ENCODE measurements at places on chromosomes 7 and 10.

- no peak for ATAC-seq
These were observed 249.7 kb downstream of the DNAJB6 start for GRCh38 chr7:157586426-157586955.

- no peak for ATAC-seq
These were observed 23.4 kb upstream of the C10orf67 start for GRCh38 chr10:23367896-23368595.

DNA sequence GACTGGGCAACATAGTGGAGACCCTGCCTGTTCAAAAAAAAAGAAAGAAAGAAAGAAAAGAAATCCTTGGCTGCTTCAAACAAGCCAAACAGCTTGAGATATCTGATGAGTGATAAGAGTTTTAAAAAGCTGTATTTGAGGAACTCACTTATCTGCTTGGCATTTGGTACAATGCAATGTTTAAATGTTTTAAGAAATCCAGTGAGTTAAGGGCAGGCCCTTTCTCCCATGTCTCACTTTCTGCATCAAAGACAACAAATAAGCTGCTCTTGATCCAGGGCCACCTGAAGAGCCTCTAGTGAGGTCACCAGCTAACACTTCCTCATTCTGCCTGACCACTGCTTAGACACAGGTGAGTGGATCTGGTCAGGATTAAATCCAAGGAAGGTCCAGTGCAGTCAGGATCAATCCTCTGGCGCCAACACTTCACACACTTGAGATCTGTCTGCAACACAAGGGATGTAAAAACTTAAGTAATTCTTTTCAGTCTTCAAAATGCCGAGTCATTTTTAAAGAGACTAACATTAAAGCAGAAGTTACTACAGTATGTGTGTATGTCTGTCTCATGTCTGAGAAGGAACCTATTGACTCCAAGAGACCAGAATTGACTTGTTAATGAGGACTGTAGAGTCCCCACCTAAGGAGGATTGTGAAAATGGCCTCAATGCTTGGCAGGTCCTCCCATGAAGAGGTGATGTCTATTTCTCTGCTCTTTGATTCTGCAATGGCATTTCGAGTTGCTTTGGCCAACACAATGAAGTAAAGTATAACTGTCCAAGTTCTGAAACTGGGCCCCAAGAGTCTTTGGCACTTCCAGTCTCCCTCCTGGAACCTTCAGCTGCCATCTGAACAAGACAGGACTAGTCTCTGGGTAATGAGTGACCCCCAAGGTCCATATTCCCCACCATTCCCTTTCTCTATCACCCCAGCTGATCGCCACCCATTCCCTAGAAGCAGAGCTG is 43.1 kb downstream of the CREB3L2 start:
- ATAC-seq: no peak

DNA sequence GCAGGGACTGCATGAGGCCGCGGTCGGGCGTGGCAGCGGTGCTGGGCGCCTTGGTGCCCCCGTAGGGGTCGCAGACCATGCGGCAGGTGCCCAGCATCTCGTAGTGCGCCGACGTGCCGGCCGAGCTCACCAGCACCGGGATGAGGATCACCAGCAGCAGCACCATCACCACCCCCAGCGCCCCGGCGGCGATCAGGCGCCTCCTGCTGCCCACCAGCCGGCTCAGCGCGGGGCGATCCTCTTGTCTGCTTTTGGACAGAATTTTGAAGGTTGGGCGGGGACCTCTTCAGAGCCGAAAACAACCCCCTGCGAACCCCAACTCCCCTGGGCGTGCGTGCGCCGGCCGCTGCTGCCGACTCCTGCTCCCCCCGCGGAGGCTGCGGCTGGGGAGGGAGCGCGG is 779 bp downstream of the C1QL3 start:
- ATAC-seq: peak; percentile 22

DNA sequence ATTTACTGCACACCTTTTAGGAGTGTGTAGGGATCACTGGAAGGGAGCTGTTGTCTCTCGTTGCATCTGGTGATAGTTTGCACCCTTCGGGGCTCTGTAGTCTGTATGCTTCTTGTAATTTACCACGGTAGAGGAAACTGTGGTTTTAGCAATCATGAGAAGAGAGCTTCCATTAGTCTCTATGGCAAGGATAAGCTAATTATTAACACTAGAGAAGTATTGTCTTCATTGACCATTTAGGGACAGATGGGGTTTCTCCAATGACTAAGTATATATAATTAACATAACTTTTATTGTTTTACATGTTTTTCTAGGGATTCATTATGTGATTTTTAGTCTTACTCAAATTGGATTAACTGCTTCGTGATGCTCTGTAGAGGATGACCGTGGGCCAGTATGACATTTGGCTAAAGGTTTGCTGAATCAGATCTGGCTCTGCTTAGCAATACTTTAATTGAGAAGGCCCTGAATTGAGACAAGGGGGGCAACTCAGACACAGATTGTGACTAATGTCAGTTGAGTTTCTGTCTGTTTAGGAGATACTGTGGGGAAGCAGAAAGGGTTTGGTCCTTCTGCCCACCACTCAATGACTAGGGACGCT is 8.7 kb downstream of the SLC18A2 start:
- ATAC-seq: no peak

GRCh38 chr7:125406111-125406510 is 476.5 kb upstream of the POT1 start:
- ATAC-seq: no peak

DNA sequence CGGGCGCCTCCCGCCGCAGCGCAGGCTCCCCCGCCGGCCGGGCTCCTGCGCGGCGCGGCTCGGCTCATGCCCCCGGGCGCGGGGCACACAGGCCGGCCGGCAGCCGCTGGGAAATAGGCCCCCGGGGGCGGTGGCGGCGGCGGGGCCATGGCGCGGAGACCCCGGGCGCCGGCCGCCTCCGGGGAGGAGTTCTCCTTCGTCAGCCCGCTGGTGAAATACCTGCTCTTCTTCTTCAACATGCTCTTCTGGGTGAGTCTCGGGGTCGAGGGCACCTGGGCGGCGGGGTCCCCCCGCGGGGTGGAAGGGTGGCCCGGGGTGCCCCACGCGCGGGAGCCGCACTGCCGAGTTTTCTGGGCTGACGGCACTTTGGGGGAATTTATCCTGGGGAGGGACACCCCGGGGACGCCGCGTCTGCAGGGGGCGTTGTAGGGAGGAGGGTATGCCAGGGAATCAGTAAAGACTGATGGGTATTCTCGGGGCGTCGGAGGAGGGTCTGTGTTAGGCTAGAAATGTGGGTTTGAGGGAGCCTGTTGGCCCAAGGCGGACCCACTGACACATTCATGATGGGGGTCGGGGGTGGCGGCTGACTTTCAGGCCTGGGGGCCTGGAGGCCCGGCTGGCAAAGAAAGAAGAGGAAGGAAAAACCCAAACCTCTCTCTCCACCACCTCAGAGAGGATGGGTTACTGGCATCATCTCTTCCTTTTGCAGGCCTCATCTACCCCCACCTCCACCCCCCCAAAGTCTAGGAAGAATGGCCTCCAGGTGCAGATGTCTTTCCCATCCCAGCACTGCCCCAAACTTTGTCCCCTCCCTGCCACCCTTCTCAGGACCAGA is 544 bp downstream of the TSPAN33 start:
- ATAC-seq: no peak

GRCh38 chr10:52390388-52390787 is 76.3 kb downstream of the DKK1 start:
- no peak for ATAC-seq

GRCh38 chr7:101940830-101941229 is 123.4 kb downstream of the CUX1 start:
- no peak for ATAC-seq

GRCh38 chr10:86079088-86079487 is 287.5 kb downstream of the GRID1 start:
- no peak for ATAC-seq

- no peak for ATAC-seq
These were observed 16.0 kb downstream of the SLC18A2 start for GRCh38 chr10:117256910-117257309.

DNA sequence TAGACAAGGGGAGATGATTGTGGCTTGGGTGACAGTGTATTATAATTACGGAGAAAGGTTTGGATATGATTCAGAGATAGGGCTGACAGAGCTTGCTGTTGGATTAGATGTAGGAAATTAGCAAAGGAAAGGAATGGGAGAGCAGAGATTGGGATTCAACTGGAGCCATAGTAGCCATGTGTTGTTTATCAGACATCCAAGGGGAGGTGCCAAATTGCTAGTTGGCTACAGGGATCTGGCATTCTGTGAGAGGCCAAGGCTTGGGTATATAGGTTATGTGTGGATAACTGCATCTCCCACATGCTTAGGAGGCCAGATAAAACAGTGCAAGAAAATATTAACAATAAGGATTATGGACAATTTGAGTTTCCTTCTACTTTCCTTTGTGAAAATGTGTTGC is 34.9 kb downstream of the CSGALNACT2 start:
- no peak for ATAC-seq

- no peak for ATAC-seq
These were observed 125.3 kb upstream of the STARD3NL start for GRCh38 chr7:38052786-38053185.

- ATAC-seq: no peak
These were observed 54.1 kb upstream of the CYP26C1 start for GRCh38 chr10:93006435-93007039.

GRCh38 chr7:15609287-15609686 is 47.5 kb upstream of the AGMO start:
- ATAC-seq: no peak

- peak; percentile 1 for ATAC-seq
These were observed 475 bp upstream of the NRBF2 start for GRCh38 chr10:63132651-63133055.

GRCh38 chr7:11203683-11204082 is 230.0 kb downstream of the PHF14 start:
- no peak for ATAC-seq

DNA sequence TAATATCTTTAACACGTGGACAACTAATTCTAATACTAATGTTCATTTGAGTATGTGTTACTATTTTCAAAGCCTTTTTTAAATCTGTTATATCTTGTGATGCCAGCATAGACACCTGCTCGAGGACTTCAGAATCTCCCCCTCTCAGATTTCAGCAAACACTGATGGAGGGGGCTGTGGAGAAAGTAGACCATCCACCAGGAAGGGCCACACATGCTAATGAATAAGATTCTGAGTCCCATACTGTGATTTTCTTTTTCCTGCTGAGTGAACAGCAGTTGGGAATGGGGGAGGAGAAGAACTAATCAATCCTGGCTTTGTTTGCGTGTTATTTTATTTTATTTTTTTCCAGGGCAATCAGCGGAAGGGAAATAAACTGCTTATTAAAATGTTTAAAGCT is 157.9 kb upstream of the CSTF2T start:
- ATAC-seq: no peak

DNA sequence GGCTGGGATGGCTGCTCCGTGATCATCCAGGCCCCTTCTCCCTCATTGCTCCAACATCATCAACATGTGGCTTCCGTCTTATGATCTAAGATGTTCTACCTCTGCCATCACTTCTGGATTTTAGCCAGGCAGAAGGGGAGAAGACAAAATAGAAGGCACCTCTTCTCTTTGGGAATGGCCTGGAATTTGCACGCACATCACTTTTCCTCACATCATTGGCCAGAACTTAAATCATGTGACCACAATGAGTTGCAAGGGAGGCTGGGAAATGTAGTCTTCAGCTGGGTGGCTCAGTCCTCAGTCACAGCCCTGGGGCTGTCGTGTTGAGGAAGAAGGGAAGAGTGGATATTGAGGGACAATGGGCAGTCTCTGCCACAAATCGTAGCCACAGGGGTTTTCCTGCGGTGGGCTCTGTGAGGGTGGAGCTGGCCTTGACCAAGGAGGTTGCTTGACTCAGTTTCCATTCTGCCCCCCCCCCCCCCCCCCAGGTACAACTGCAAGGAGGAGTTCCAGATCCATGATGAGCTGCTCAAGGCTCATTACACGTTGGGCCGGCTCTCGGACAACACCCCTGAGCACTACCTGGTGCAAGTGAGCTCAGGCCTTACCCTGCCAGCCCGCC is 50.3 kb downstream of the PALD1 start:
- ATAC-seq: no peak

DNA sequence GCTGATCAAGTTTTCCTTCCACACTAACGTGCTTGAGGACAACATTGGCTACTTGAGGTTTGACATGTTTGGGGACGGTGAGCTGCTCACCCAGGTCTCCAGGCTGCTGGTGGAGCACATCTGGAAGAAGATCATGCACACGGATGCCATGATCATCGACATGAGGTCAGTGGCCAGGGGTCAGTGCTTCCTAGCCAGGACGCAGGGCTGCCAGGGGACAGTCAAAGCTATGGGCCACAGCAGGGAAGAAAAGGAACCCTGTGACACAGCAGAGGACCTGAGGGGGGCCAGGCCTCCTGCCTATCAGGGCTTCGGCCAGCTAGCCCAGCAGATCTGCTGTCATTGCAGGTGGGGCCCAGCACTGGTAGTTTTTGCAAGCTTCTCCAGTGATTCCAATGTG is 5.2 kb downstream of the RBP3 start:
- ATAC-seq: no peak

DNA sequence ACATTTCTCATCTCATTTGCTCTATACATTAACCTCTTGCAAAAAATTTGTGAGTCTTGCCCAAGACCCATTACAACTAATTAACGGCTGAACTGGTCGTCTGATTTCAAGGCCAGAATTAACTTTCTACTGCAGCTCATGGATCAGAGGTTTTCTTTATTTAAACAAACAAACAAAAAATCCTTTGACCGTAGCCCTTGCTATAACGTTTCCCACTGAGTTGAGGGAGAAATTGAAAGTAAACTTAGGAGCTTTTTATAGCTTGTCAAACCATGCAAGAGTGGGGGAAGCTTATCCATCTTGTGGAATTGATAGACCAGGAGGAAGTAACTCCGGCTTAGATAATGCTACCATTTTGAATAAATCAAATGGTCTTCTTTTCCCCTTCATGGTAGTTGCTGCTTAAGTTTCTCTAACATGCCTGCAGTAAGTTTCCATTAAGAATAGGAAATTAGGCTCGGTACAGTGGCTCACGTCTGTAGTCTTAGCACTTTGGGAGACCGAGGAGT is 3.3 kb downstream of the SRGN start:
- no peak for ATAC-seq

DNA sequence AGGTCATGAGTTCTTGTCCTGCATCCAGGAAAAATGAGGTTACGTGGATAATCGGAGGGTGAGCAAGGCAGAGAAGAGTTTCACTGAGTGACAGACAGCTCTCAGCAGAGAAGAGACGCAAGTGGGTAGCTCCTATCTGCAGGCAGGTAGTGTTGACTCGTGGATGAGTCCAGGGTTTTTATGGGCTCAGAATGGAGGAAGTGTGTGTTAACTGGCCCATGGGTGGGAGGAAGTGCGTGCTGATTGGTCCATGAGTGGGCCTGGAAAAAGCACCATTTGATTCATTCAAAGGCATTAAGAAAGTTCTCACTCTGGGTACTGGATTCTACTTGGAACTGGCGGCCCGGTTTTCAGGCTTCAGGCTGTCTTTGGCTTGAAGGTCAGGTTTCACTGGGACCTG is 4.8 kb upstream of the DMTF1 start:
- no peak for ATAC-seq

DNA sequence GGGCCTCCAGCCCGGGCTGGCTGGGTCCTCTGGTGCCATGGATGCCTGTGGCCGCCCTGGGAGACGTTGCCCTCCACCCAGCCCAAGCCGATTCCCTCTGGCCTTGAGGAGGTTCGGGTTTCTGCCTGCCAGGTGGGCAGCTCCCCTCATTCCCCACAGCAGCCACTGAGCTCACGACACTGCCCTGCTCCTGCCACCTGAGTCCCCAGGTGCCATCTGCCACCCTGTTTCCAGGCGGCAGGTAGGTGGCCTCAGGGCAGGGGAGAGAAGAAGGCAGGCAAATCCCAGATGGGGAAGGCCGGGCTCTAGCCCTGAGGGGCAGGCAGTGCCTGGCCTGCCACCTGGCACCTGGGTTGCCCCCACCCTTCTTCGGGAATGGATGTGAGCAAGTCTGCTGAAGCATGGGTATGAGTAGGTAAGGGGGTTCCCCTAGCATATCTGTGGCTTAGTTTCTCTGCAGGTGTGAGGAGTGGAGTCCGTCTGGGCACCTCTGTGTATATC is 92.2 kb upstream of the PPIF start:
- ATAC-seq: no peak

All from gastroesophageal sphincter (tissue), 4 donors.